ENCODE measurements at places on chromosomes 16 and 17.
A peak's percentile ranks its signal among the peaks of the same experiment; 100 is the strongest.

GRCh38 chr17:4301066-4301465, 37.3 kb upstream of the ANKFY1 start:
- no peak for DNase-seq

- DNase-seq: no peak
These were observed 4.1 kb downstream of the WDR45B start for GRCh38 chr17:82644148-82644547.

- no peak for DNase-seq
These were observed 81.0 kb downstream of the RPTOR start for GRCh38 chr17:80625627-80626026.

- no peak for DNase-seq
These were observed 1.1 kb upstream of the RAB11FIP4 start for GRCh38 chr17:31390426-31390747.

DNA sequence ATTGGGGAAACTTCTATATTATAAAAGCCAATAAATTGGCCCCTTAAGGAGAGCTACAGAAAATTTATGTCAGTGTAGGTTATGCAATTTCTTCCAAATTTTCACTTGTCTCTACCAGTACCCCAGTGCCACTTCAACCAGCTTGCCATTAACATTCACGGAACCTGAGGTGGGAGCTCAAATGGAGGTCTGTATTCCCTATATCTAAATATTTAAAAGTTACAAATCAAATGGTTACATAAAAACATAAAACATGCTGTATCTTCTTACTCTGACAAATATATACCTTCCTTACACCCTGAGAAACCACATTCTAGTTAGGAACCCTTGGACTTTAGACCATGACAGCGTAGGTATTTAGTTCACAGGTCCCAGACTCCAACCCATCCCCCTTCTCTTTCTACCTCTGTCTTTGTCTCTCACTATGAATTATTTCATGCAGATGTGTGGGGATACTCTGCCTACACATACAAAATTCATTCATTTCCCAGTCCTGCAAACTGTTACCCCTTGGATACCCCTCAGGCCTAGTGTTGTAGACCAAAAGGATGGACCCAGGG, 127.8 kb upstream of the PMFBP1 start:
- DNase-seq: no peak

- peak; percentile 84 for DNase-seq
These were observed 9.0 kb downstream of the VPS9D1 start for GRCh38 chr16:89711601-89712273.

GRCh38 chr17:80160536-80160935, 9.3 kb upstream of the CARD14 start:
- no peak for DNase-seq

DNA sequence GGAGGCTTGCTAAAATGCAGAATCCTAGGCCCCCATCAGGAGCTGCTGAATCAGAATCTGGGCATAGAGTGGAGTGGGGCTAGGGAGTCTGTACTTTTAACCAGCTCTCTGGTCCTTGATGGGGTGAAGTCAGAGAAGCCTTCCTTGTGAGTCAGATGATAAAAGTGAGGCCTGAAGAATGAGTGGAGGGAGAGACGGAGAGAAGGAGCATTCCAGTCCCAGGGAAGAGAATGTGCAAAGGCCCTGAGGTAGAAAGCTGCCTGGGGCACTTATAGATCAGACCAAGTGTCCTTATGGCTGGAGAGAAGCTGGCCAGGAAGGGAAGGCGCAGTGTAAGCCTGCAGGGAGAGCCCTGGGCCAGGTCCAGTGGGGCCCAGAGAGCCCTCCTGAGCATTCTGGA, 235.1 kb upstream of the NLRP1 start:
- DNase-seq: no peak

GRCh38 chr17:77657839-77658238, 300.7 kb upstream of the TNRC6C start:
- no peak for DNase-seq

- no peak for DNase-seq
These were observed 31.4 kb upstream of the PMFBP1 start for GRCh38 chr16:72203401-72203800.

DNA sequence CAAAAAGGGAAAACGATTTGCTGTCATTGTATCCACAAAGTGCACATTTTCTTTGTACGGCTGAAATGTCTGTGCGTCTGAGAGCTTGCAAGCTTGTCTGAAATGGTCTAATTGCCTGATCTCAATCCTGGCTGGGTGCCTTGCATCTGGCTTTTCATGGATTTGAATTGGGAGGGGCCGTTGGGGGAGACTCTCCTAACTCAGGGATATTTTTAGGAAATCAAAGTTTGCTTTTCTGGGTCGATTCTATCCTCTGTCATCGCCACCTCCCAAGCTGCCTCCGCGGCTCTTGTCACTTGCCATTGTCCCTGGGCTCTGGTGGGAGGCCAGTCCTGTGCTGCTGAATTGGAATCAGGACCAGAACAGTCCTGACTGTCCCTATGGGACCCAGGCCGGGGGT, 33.3 kb upstream of the MGAT5B start:
- no peak for DNase-seq

DNA sequence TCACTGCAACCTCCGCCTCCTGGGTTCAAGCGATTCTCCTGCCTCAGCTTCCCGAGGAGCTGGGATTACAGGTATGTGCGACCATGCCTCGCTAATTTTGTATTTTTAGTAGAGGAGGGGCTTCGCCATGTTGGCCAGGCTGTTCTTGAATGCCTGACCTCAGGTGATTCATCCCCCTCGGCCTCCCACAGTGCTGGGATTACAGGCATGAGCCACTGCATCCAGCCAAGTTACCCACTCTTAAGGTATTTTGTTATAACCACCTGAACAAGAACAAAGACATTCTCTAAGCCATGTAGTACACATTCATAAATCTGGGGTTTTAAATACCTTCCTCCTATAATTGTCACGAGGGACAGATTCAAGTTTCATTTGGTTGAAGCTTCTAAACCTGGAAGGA, 12.3 kb upstream of the TMEM170A start:
- DNase-seq: no peak

- DNase-seq: no peak
These were observed 51.7 kb downstream of the PLXDC1 start for GRCh38 chr17:39099663-39100286.

- DNase-seq: no peak
These were observed 10.9 kb downstream of the LYRM9 start for GRCh38 chr17:27882162-27882840.

GRCh38 chr16:30896889-30897733, 697 bp downstream of the CTF1 start:
- peak; percentile 78 for DNase-seq

DNA sequence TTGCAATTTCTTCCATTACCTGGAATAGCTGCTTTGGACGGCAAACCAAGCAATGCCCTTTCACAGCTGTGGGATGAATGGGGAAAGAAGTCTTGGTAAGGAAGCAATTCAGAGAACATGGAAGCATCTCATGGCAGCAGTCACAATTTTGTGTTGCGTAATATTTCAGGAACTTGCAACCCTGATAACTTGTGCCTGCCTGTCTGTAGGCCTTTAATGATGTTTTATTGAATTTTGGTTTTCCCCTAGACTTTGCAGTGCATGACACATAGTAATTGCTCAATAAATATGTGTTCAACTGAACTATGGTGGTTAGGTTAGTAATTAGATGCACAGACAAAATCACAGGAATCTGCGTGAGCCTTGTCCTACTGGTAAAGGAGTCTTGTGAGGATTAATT, 439.5 kb downstream of the WWOX start:
- no peak for DNase-seq

DNA sequence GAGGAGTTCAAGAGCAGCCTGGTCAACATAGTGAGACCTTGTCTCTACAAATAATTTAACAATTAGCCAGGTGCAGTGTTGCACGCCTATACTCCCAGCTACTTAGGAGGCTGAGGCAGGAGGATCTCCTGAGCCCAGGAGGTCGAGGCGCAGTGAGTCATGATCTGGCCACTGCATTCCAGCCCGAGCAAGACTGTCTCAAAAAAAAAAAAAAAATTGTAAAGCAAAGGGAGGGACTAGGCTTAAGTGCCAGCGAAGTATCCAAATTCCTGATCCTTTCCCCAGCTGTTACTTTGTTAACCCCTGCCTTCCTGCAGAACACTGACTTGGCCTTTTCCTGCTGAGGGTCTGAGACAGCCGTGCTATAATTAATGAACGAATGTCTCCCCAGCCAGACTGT, 2.7 kb downstream of the GDPD3 start:
- DNase-seq: no peak

DNA sequence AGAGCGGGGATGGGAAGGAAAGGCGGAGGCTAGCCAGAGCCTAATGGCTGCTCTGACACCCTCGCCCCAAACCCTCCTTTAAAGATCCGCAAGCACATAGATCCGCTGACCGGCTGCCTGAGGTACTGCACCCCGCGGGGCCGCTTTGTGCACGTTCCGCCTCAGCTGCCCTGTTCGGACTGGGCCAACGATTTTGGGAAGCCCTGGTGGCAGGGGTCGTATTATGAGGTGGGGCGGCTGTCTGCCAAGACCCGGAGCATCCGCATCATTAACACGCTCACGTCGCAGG, 663 bp downstream of the CYB5D1 start:
- peak; percentile 56 for DNase-seq

Measured in activated CD4-positive, alpha-beta T cell treated with anti-CD3 and anti-CD28 coated beads for 4 hours (primary cell).